AG20443 (cell line): ENCODE measurements at places on chromosomes 1 and 21.

GRCh38 chr1:29230553-29231378, at the start of gene MECR:
TSS of gene MECR (minus strand) at chr1:29230934. CDS start at chr1:29230906, 28 bp downstream.
- peak; percentile 99 for DNase-seq

DNA sequence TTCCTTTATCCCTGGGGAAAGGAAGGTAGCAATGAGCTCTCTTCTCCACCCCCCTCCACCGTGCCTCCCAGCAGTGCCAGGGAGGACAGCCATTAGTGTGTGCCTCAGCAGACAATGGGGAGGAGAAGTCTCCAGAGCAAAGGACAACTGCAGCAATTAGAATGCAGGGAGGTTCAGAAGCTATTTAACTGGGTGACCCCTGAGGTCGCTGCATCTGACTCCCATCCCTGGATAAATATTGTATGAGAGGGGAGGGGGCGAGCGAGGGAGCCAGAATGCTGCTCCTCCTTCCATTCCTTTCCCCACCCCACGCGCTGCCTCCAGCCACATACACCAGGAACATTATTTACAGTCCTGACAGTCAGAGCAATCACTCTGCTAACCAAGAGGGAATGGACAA, 59.0 kb downstream of the ERI3 start:
- no peak for DNase-seq

DNA sequence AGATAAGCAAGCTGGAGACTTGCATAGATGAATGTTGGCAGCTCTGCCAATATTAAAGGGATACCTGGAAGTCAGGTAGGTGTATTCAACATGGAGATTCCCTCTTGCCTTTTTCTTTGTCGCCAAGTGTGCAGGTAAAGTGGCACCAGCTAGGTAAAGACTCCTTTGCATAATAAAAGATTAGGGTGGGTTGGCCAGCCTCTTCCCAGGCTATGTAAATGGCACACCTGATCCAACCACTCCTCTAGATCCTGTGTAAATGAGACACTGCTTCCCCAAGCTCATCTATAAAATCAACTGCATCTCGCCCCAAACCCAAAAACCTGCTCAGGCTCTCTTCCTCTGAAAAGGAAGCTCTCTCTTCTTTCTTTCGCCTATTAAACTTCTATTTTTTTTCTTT, 100.8 kb upstream of the DSCAM start:
- DNase-seq = no peak

DNA sequence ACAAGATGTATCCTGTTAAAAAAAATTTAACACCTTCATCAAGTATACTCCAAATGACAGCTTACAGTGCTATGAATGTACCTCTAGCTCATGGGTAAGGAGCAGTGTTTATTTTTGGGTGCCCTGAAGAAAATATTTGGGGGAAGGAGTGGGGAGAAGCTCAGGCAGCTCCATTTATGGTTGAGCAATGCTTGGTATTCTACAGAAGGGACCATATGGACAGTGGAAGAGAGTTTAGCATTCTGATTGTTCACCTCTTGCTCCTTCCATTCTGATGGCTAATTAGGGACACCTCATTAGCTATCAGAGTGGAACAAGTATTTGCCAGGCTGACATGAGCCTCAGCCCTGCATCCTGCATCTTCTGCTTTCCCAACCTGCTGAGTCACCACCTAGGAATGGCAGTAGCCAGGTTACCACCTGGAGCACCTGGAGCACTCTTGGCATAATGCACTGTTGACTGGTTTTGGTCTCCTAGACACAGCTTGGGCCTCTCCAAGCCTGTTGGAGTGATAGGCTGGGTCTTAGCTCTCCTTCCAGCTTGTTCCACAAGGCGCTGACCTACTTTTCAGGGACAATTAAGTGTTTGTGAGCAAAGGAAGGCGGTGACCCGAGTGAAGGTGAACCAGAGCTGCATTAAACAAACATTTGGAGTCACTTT, 62.0 kb upstream of the MACF1 start:
- DNase-seq = no peak
